ENCODE measurements at places on chromosomes 5 and 9. TPM values are rescaled to one million over a fixed set of nuclear protein-coding genes. Genes with fewer than 3 reads are reported as not detected.

The FOXD4 gene
- total RNA-seq: 2.8 TPM

DNA sequence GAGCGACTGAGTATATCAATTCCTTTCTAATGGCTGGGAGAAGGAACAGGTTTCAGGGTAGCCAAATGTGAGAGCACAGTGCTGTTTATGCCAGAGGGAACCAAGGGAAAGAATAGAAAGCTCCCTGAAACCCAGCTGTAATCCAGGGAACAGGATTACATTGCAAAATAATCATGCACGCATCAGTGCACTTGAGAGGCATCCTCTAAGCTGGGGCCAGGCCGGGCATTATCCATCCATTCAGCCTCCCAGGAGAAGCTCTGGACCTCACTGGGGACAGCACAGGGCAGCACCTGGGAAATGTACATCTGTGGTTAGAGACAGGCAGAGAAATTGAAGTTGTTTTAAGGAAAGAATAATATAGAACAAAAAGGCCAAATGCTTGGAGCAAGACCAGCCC lies 72.7 kb downstream of the MTRR start:
- no peak for DNase-seq

DNA sequence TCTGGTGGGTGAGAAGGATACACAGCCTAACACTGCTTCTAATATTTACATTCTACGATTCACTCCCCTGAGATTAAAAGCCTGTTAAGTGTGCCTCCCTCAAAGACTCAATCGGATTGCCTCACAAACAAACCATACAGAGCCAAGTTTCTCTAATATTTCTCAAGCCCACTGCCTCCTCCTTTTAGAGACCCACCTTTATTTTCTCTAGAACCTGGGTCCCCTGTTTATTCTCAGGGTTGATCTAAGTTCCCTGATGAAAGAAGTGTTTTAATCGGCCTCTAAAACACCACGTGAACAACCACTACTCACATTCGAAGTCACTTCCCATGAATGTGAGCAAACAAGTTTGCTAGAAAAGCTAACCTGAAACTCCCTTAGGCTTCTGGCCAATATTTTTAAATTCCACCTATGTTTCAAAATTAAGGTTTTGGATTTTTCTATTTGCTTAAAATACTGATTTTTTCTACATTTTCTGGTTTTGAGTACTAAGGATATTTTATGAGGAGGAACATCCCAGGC lies 76.5 kb downstream of the GLIS3 start:
- DNase-seq: no peak

DNA sequence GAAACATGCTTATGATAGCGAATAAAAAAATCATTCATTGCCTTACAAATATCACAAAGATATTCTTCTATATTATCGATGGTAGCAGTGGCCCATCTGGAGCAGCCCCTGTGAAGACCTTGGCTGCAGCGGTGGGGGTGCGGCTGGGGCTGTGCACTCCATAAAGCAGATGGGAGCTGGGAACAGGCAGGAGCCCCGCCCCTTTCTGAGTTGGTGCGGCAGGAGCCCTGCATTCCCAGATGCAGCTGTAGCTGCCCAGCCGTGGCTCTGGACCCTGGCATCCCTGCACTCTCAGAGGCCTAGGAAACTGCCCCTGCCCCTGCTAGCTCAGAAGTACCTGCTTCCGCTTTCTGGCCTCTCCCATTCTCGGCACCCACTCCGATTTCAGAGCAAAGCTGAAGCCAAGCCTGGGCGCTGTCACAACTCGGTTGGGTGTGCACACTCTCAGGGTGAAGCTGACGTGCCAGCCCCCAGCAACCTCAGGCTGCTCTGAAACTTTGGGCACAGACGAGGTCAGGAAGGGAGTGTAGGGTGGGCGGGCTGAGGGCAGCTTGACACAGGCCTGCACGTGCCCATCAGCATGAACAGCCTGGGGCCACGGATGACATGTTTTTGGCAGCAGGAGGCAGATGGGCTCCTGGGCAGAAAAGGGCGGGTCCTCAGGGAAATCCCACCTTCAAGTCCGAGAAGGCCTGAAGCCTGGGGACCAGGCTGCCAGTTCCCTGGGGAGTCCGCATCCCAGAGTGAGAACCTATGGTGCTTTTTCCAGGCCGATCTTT lies 1440.8 kb upstream of the ACO1 start:
- DNase-seq: no peak

The MARCOL gene
- total RNA-seq: not detected

The TRPM3 gene
- not detected for total RNA-seq

DNA sequence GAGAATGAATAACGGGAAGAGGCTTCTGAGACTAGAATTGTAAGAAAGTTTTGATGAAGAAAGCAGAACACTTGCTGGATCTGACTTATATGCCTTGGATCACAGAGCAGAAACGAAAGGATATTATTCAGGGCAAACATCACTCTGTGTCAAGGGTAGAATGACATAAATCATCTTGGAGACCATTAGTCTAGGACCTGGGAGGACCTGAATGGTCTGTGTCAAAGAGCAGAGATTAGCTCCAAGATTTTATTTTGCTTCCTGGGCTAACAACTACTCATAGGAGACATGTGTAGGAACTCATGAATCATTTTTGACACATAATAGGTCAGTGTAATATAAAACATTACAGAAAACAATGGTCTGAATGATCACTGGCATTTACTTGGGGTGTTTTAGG lies 417.9 kb downstream of the SLCO4C1 start:
- no peak for DNase-seq

GRCh38 chr9:136694163-136694871 lies 7.1 kb upstream of the AGPAT2 start:
- peak; percentile 43 for DNase-seq

The SEMA4D gene
- 32.0 TPM for total RNA-seq

The ENTPD8 gene
- 1.7 TPM for total RNA-seq

The SMIM33 gene
- total RNA-seq: not detected
